MV-4-11 (cell line): ENCODE measurements at places on chromosomes 3 and 15.
A peak's percentile ranks its signal among the peaks of the same experiment; 100 is the strongest.

DNA sequence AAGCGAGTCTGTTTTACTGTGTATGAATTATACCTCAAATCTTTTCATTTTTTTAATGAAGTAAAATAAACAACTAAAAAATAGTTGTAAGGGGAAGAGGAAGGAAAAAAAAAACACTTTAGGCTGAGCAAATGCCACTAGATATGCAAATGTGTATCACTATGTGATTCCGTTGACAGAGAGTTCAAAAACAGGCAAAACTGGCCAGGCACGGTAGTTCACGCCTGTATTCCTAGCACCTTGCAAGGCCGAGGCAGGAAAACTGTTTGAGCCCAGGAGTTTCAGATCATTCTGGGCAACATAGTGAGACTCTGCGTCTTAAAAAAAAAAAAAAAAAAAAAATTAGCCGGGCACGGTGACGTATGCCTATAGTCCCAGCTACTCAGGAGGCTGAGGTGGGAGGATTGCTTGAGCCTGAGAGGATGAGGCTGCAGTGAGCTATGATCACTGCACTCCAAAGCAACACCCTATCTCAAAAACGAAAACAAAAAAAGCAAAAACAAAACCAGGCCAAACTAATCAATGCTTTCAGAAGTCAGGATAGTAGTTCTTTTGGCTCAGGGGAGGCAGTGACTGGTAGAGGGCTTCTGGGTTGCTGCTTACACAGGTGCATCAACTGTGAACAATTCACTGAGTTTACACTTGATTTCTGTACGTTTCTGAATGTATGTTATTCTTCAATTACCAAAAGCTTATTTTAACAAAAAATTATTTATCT lies 7.4 kb downstream of the PRC1 start:
- DNase-seq = no peak

DNA sequence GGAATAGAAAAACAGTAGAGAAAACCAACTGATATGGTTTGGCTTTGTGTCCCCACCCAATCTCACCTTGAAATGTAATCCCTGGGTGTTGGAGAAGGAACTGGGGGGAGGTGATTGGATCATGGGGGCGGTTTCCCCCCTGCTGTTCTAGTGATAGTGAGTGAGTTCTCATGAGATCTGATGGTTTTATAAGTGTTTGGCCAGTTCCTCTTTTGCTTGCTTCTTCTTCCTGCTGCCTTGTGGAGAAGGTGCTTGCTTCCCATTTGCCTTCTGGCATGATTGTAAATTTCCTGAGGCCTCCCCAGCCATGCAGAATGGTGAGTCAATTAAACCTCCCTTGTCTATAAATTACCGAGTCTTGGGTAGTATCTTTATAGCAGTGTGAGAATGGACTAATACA lies 48.4 kb downstream of the EOMES start:
- peak; percentile 82 for DNase-seq

- DNase-seq = no peak
These were observed 85.0 kb downstream of the TCF12 start for GRCh38 chr15:57003418-57003817.

- DNase-seq = no peak
These were observed 121.8 kb upstream of the ATP11B start for GRCh38 chr3:182671541-182671940.

DNA sequence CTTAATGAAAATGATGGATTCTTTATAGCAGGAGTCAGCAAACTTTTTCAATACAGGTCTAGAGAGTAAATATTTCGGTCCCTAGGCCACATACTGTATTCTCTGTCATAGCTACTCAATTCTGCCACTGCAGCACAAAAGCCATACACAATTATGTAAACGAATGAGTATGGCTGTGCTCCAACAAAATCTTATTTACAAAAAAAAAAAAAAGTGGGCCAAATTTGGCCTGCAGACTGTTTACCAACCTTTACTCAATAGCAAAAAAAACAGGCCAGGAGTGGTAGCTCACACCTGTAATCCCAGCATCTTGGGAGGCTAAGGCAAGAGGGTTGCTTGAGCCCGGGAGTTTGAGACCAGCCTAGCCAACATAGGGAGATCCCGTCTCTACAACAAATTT lies 41.1 kb downstream of the TTBK2 start:
- DNase-seq = no peak

DNA sequence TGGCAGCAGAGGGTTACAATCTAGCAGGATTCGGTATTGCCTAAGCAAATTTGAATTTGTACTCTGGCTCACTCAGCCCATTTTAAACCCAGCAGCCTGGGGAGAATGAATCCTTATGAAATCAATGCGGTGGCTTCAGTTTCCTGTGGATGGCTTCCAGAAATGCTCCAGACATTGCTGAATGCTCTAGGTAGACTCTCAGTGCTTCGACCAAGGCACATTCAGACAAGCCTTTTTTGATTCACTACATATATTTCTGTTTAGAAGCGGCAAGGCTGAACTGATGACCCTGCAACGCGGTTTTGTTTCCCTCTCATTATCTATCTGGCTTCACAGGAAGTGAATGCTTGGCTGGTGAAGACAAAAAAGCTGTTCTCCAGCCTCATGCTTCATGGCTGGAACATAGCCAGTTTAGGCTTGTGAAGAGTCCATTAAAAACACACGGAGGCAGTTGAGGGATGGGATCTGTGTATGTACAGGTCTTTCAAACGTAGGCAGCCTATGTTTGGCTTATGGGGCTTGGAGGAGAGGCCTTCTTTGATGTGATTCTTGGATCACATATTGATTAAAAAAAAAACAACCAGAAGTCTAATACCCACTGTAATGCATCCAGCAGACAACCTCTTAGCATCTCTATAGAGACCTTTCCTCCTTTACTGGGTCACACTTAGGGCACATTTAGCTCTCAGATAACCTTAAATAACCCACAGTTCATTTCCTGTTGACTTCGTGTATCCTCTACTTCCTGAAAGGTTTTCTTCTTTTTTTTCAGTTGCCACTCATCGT lies 400.2 kb upstream of the TBL1XR1 start:
- DNase-seq = peak; percentile 57
